KG1 (cell line): ENCODE measurements at places on chromosomes 11 and 22.

DNA sequence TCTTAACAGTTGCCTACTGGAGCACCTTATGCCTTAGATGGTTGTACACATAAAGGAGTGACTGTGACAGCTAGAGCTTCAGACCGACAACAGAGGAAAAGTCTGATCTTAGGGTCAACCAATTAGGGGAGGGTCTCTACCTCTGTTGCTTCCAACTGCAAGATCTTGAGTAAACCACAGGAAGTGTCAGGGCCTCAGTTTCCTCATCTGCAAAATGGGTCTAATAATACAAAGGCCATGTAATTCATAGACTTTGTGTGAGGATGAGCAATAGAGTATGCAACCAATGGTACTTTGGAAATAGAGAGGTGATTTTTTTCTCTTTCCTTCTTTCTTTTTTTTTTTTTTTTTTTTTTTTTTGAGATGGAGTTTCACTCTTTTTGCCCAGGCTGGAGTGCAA, 16.4 kb upstream of the ANO1 start:
- DNase-seq = no peak

DNA sequence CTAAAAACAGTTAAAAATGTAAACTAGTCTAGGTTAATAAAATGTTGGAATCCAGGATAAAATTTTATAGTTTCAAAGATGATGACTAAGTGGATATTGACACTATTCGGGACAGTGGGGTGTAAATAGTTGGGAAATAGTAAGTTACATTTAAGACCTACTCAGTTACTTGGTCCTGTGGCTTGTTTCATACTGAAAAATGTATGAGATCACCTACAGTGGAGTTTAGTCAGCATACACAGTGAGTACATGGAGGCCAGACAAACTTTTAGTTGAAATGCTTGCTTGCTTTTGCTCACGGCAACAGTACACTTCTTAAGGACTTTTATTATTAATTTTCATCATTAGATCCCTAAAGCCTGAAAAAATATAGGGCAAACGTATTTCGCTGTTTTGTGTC, 16.1 kb downstream of the TRIM22 start:
- DNase-seq = no peak

DNA sequence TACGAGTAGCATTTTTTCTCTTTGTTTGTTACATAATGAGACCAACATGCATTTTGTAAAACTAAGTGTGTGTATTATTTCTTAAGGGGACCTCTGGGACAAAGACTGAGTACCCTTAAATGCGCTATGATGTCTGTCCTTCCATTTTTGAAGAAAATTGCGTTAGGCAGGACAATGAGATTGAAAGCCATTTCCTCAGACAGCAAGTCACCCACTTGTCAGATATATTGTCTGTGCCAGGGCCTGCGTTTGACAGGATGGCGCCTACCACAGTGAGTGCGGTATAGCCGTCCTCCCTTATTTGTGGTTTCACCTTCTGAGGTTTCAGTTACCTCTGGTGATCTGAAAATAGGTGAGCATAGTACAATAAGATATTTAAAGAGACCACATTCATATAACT, 2.2 kb downstream of the AP2A2 start:
- DNase-seq = no peak

- DNase-seq = no peak
Observed at GRCh38 chr11:20026629-20027555, 133.4 kb downstream of the DBX1 start.

GRCh38 chr22:46448333-46448732, 89.1 kb downstream of the CELSR1 start:
- no peak for DNase-seq

DNA sequence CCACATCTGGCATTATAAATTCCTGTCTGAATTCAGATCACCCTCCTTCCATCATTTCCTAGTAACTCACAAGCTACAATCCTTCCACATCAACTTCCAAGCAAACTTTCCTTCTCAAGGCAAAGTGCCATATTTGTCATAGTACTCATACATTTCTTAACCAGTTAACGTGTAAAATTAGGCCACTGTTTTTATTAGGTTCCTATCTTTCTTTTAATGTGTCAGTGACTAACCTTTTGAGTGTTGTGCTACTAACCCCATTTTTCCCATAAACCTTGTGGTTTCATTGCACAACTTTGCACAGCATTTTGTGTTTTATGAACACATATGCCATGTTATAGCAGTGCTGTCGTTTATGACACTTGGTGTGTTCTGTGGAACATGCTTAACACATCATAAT, 90.1 kb downstream of the KIF18A start:
- DNase-seq = no peak

DNA sequence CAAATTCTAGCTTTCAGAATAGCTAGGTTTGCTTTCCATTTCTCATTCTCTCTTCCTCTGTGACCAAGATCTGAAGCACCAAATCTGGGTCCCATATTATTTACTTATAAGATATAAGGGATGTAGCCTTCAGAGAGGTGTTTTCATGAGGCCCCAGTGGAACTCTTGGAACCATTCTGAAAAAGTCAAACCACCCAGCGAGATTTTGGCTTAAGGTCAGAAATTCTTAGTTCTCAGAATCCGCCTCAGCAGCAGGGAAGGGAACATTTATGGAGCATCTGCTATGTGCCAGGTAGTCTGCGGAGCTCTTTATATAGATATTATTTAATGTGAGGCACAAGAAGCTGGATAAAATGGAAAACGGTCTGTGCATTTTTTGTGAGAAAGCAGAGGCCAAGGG, 6.3 kb downstream of the NAV2 start:
- DNase-seq = no peak

- no peak for DNase-seq
Observed at GRCh38 chr22:40443732-40444131, 73.3 kb downstream of the SGSM3 start.

- DNase-seq = no peak
Observed at GRCh38 chr11:1851468-1852180, 1.3 kb upstream of the LSP1 start.

GRCh38 chr11:129383502-129383901, 7.9 kb downstream of the BARX2 start:
- DNase-seq = no peak

DNA sequence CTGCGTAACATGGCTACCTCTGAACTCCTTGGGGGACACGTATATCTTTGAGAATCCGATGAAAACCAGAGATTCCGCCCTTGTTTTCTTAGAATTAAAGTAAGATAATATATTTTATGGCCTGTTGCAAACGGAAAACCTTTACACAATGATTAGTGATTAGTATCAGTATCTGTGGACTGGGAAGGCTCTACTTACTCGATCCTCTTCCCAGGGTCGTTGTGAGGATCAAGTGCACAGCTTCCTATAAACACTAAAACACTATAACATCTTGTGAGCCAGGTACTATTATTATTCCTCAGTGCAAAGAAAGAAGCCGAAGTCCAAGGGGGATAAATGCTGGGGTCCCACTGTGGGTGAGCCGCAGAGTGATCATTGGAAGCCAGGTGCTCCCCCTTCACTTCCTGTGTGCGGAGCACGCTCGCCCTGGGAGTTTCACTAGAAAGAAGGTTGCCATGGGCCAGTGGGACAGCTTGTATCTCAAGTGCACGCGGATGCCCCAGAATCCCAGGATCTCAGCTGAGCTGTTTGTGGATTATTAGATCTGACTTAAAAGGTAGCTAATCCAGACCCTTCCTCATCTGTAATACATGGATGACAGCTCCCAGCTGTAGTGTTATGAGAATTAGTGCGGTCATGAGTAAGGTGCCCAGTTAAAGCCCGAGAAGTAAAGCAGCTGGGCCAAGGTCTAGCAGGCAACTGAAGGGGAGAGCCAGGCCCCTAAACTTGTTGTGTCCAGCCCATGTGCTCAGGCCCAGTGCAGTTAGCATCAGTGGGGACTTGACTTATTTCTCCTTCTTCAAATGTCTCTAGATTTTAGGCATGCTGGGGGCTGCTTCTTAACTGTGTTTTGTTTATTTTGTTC, 839 bp downstream of the CBY1 start:
- DNase-seq = peak; percentile 2

DNA sequence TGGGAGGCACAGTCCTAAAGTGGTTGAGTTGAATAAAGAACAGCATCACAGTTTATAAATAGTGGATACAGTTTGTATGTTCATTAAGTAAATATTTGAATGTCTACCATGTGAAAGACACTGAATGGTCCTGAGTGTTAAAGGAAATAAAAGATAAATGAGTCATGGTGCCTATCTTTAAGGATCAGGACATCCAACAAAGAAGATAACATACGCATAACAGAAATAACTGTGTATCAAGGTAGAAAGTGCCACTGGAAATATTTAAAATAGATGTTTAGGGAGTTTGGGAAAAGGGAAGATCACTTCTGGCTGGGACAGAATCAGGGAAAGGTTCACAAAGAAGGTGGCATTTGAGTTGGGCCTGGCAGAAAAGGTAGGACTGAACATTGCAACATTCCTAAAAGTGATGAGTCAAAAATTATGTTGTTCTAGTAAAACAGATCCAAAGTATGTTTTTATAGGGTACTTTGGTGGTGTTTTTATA, 41.5 kb downstream of the CSTPP1 start:
- no peak for DNase-seq

GRCh38 chr11:125675196-125675595, 5.5 kb downstream of the ACRV1 start:
- no peak for DNase-seq

DNA sequence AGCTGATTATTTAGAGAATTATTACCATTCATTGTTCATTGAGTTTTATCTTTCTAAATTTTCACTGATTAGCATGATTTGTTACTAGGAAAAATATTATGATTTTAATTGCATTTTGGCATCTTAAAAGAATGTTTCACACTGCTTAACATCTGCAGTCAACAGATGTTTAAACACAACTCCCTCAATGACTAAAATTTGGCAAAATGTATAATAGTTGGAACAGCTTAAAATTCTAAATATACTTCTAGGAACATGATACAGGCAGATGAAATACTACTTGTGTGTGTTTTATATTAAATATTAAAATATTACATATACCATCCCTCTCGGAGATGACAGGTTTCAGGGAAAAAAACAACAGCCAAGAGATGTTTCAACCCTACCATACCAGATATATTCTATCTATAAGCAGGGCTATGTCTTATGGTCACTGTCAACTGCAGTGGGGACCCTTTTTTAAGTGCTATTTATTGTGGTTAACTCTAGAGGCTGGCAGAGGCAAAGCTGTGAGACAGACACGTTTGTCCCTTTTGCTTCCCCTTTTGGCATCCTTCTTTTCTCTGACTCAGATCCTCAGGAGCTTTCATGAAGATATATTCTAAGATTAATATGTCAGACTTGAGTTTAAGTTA, 81.9 kb downstream of the BDNF start:
- DNase-seq = peak; percentile 1

- no peak for DNase-seq
Observed at GRCh38 chr11:17554487-17554886, 7.4 kb downstream of the OTOG start.

- no peak for DNase-seq
Observed at GRCh38 chr11:30488304-30488998, 97.7 kb downstream of the MPPED2 start.

DNA sequence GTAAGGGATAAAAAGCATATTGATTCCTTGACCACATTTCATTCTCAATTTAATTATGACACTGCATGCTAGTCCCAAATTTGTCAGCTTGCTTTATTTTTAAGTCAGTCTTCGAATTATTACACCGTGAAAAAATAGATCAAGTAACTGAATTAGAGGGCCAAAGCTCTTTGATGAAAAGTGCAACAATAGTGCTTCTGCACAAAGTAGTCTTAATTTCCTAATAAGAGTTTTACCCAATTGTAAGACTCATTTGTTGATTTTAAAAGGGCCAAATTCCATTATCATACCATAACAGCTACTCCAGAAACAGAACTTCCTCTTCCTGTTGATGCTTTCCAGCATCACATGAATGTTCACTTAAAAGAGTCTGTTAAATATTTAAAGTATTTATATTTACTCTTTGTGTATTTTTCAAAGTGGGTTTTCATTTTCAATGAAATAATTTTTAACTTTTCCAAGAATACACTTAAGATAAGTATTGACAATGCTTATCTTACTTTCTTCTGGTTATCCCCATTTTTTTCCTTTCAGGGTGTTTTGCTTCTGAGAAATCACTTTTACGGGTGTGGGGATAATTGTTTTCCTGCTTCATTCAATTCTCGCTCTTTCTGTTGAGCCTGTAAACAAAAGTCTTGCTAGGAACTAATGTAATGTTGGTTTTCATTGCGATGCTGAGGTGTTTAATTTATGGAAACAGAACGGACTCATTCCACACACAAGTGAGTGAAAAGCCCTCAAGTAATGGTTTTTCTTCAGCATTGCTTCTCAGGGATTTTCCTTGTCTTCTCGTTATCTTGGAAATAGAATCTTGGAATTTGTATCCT, 2.1 kb downstream of the ARHGEF12 start:
- peak; percentile 35 for DNase-seq

DNA sequence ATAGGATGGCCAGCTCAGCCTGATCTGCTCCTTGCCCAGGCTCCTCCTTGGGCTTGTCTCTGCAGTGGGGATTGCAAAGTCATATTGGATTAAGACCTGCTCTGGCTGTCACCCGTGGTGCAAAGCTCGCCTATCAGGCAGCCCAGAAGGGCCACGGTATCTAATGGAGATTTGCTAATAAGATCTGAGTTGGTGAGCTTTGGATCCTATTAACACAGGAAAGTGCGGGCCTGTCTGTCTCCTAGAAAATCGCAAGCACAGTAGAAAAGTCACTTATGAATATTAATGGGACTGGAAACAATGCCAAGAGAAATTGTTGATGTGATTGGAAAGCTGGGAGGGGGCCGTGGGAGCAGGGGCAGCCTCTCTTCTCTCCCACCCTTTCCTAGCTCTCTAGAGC, 72.8 kb downstream of the CHST1 start:
- DNase-seq = no peak

GRCh38 chr11:44533921-44534711, 31.3 kb upstream of the CD82 start:
- no peak for DNase-seq

- DNase-seq = no peak
Observed at GRCh38 chr22:50315289-50316113, 8.1 kb upstream of the PLXNB2 start.

DNA sequence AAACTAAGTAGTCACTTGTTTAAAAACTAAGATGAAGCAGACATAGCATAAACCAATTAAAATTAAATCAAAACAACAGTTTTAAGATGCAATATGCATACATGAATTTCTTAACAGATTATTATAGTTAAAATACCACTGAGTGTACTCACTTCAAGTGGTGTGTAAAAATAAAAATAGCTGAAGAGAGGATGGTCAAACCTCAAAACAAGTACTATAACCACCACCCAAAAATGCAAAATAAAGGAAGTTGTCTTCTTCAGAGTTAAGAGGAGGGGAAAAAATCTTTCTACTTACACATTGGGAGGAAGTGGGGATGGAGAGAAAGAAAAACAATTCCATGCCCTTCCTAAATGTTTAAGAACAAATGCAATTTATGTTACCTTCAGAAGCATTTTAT, 31.9 kb downstream of the RRAS2 start:
- no peak for DNase-seq
